ENCODE measurements at places on chromosomes 5 and 9.
A peak's percentile ranks its signal among the peaks of the same experiment; 100 is the strongest.

GRCh38 chr5:42583322-42583721, 160.1 kb downstream of the GHR start:
- peak; percentile 80 for DNase-seq

- DNase-seq, result no peak
Observed at GRCh38 chr5:67510204-67510603, 313.6 kb upstream of the CD180 start.

GRCh38 chr5:137078171-137078665, 420.9 kb downstream of the SPOCK1 start:
- DNase-seq, result no peak

- no peak for DNase-seq
Observed at GRCh38 chr5:140946578-140946977, 19.7 kb upstream of the PCDHAC2 start.

- no peak for DNase-seq
Observed at GRCh38 chr5:106797996-106798395, 872.7 kb downstream of the EFNA5 start.

- DNase-seq, result no peak
Observed at GRCh38 chr5:82720213-82721086, 356.7 kb downstream of the TMEM167A start.

- DNase-seq, result no peak
Observed at GRCh38 chr9:37386988-37387387, 35.5 kb upstream of the GRHPR start.

DNA sequence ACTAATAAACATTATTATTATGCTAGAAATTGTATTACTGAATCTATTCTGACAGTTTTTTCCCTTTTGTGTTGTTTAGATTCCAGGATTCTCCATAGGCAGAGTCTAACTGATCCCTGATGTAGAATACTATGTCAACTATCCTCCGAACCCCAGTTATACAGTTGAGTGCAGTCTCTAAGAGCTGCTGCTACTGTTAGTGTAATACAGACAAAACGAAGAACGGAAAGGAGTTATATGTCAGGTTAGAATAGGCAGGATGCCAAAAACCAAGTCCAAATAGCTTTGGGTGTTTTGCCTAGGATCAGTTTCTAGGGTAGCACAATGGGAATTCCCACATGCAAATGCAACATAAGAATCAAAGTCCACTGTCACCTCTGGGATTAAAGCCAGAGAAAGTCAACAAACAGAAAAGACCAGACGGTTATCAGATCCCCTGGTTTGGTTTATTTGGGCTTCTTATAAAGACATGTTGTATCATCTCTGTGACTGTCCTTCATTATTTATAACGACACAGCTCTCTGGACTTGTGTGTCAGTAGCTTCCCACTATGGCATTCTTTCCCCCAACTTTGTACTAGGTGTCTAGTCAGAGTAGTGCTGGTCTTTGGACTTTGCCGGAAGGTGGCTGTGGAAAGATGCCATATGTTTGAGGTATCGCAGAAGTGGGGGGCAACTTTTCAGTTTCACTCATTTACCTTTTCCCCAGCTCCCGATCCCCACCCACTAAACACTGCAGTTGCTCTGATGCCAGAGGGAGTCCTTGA, 14.9 kb upstream of the TMEM38B start:
- no peak for DNase-seq

DNA sequence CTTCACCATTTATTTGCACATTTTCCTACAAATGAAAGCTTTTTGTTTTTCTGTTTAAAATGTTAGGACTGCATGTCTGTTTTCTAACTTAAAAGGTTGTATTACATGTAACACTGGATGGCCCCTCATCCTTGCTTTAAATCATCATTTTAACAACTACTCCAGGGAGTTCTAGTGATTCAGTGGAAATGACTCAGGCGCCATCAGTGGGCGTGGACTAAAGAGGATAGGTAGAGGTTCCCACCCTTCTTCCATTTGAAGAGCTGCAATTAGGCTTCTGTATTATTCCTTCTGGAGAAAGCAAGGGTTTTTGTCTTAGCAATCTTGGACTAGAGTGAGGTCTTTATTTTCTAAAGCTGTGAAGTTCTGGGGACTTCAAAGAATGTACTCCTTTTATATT, 213.7 kb downstream of the TMEM38B start:
- no peak for DNase-seq

GRCh38 chr5:58060996-58061395, 398.9 kb downstream of the PLK2 start:
- no peak for DNase-seq

DNA sequence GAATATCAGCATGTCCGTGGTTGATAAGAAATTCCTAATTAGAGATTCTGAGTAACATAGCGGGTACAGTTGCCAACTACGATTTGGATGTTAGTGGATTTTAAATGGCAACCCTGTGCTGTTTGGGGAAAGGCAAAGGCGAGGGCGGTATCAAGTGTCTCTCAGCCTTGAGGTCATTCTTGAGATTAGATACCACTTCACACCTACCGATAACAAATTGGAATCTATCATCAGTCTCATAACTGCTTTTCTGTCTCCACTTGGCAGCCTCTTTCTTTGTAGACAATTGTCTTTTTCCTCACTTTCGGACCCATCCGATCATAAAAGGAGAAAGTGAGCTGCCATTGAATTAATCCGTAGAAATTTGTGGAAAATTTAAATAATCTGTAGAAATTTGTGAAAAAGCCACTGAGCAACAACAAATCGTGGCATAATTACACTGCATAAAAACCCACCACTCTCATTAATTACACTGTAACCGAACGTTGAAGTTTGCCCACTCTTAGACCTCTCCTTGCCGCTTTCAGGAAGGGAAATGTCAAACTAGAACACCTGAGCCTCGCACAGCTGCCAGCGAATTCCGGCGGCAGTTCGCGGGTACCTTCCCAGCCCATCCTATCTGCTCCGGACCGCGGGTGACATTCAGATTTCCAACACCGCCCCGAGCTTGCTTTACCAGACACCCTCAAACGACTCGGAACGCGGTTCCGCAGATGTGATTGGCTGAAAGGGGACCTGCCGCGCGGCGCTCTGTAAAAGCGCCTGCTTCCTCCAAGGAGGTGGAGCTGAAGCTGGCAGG, 849 bp upstream of the RGMB start:
- DNase-seq, result peak; percentile 17

- no peak for DNase-seq
Observed at GRCh38 chr9:83396342-83396741, 141.9 kb downstream of the FRMD3 start.

All from hematopoietic multipotent progenitor cell treated with erythropoietin and hydrocortisone succinate and interleukin-3 and kit ligand, for 6 days (in vitro differentiated cells).